Body of pancreas (tissue), 4 donors: ENCODE measurements at places on chromosomes 2 and 18. TPM values are rescaled to one million over a fixed set of nuclear protein-coding genes. Genes with fewer than 3 reads are reported as not detected.

The BOLL gene
- total RNA-seq: not detected

The CHRNA1 gene
- total RNA-seq: not detected

The NFATC1 gene
- 5.2 TPM for total RNA-seq

The ALLC gene
- total RNA-seq: not detected

The KHK gene
- total RNA-seq: 7.3 TPM

The IWS1 gene
- total RNA-seq: 26.7 TPM

The FAM210A gene
- 6.6 TPM for total RNA-seq

- H3K27ac ChIP-seq: no peak overlapping the region
- no peaks in the 10 kb centered on the region for H3K27me3 ChIP-seq
- H3K4me1 ChIP-seq: no peaks in the 10 kb centered on the region
Measured at GRCh38 chr2:216882876-216883275, 23.0 kb upstream of the TNP1 start.

DNA sequence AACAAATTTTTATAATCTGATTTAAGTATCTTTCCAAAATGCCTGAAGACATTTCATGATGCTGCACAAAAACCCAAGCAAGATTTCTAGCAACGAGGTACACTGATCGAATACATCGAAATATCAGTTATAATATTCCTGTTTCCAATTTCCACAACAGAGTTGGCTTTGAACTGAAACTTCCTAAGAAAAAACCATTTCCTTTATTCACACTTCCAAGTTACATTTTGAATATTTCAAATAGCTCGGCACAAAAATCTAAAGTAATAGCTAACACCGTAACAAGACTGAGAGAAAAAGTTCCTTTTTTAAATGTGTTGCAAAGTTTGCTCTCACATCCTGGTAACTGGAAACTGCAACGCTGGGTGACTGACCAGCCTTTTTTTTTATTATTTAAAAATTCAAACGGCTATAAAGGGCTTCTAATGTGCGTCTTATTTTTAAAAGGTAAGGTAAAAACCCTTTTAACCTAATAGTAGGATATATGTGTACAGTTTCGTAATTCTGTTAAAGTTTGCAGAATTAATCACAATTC is 1.7 kb downstream of the HNRNPLL start:
- H3K4me3 ChIP-seq: no peak overlapping the region
- peaks cover 54% of the 10 kb centered on the region for H3K4me1 ChIP-seq
- H3K27me3 ChIP-seq: no peaks in the 10 kb centered on the region
- H3K27ac ChIP-seq: peak overlapping the region; percentile 96
- DNase-seq: no peak

- peak; percentile 66 for DNase-seq
- no peaks in the 10 kb centered on the region for H3K27me3 ChIP-seq
- H3K4me3 ChIP-seq: peak overlapping the region; percentile 36
- H3K36me3 ChIP-seq: peaks cover 7% of the 10 kb centered on the region
- H3K4me1 ChIP-seq: peaks cover 38% of the 10 kb centered on the region
Measured at GRCh38 chr2:66575625-66576310, 140.8 kb downstream of the MEIS1 start.

GRCh38 chr2:97660775-97661389 is 3.0 kb downstream of the ACTR1B start:
- H3K4me1 ChIP-seq: peaks cover 33% of the 10 kb centered on the region
- peaks cover 17% of the 10 kb centered on the region for H3K36me3 ChIP-seq
- no peak overlapping the region for H3K4me3 ChIP-seq

DNA sequence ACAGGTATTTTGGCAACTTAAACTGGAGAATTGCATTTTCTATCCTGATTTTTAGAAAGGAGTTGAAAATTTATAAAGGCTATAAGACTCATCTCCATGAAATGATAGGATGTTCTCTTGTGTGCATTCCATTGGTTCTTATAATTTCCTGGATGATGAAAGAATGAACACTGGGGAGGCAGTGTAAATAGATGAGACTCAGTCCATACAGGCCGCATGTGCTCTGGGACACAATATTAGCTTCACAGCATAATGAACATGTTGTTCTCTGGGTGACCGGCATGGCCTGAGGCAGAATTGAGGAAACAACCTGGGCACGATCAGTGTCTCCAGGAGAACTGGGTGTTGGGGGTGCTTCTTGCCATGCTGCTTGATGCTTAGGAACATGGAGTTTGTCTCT is 38.8 kb downstream of the AOX1 start:
- H3K36me3 ChIP-seq: no peaks in the 10 kb centered on the region
- peaks cover 2% of the 10 kb centered on the region for H3K4me1 ChIP-seq
- H3K4me3 ChIP-seq: no peak overlapping the region

GRCh38 chr2:178136321-178137025 is 24.2 kb downstream of the RBM45 start:
- H3K4me3 ChIP-seq: no peak overlapping the region
- H3K36me3 ChIP-seq: no peaks in the 10 kb centered on the region
- no peaks in the 10 kb centered on the region for H3K4me1 ChIP-seq

DNA sequence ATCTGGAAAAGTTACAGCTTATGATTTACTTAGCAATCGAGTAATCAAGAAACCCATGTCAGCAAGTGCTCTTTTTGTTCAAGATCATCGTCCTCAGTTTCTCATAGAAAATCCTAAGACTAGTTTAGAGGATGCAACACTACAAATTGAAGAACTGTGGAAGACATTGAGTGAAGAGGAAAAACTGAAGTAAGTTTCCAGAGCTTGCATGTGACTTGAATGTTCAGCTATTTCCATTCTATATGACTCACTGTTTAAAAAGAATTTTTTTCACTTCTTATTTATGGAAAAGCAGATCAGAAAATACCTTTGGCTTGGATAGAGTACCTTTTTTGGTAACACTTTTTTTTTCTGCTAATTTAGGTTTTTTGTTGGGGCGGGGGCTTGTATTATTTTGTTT is 70.7 kb downstream of the PMS1 start:
- DNase-seq: no peak
- H3K4me3 ChIP-seq: no peak overlapping the region
- H3K4me1 ChIP-seq: no peaks in the 10 kb centered on the region
- no peak overlapping the region for H3K27ac ChIP-seq

DNA sequence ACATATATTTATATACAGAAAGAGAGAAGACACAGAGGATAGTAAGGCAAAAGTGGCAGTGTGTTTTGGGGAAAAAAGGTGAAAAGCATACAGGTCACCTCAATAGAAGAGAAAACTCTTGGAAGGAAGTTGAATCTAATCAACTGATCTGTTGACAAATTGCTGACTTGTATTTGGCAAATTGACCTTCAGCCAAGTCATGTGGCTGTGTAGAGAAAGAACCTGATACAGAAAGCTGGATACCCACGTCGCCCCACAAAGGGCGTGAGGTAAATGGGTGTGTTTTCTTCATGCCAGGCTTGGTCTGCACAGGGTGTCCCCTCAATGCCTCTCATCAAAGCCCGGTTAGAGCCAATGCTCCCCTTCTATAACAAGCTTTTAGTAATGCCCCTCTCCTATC is 230.0 kb upstream of the KLHL29 start:
- no peaks in the 10 kb centered on the region for H3K36me3 ChIP-seq
- DNase-seq: peak; percentile 19
- no peak overlapping the region for H3K4me3 ChIP-seq
- H3K4me1 ChIP-seq: peaks cover 4% of the 10 kb centered on the region
- H3K27ac ChIP-seq: no peak overlapping the region
- H3K27me3 ChIP-seq: no peaks in the 10 kb centered on the region

GRCh38 chr2:136221026-136221425 is 103.1 kb upstream of the CXCR4 start:
- no peak overlapping the region for H3K27ac ChIP-seq
- DNase-seq: no peak
- H3K36me3 ChIP-seq: no peaks in the 10 kb centered on the region
- H3K27me3 ChIP-seq: no peaks in the 10 kb centered on the region

GRCh38 chr2:100042562-100042961 is 99.8 kb downstream of the AFF3 start:
- DNase-seq: no peak
- no peaks in the 10 kb centered on the region for H3K27me3 ChIP-seq
- H3K4me1 ChIP-seq: no peaks in the 10 kb centered on the region
- no peak overlapping the region for H3K27ac ChIP-seq
- no peaks in the 10 kb centered on the region for H3K36me3 ChIP-seq

- H3K4me3 ChIP-seq: no peak overlapping the region
- no peaks in the 10 kb centered on the region for H3K36me3 ChIP-seq
- no peaks in the 10 kb centered on the region for H3K27me3 ChIP-seq
- H3K4me1 ChIP-seq: peaks cover 35% of the 10 kb centered on the region
Measured at GRCh38 chr2:88057437-88057844, 1.9 kb upstream of the KRCC1 start.

- no peak for DNase-seq
- peaks cover 8% of the 10 kb centered on the region for H3K4me1 ChIP-seq
- H3K4me3 ChIP-seq: no peak overlapping the region
- H3K27me3 ChIP-seq: no peaks in the 10 kb centered on the region
Measured at GRCh38 chr2:185811580-185811979, 73.0 kb downstream of the FSIP2 start.

- DNase-seq: no peak
- no peak overlapping the region for H3K27ac ChIP-seq
- H3K36me3 ChIP-seq: no peaks in the 10 kb centered on the region
- H3K27me3 ChIP-seq: no peaks in the 10 kb centered on the region
- peaks cover 28% of the 10 kb centered on the region for H3K4me1 ChIP-seq
Measured at GRCh38 chr2:63984606-63985359, 34.4 kb downstream of the VPS54 start.

- no peaks in the 10 kb centered on the region for H3K36me3 ChIP-seq
- no peak overlapping the region for H3K4me3 ChIP-seq
- no peaks in the 10 kb centered on the region for H3K27me3 ChIP-seq
- no peak overlapping the region for H3K27ac ChIP-seq
- H3K4me1 ChIP-seq: no peaks in the 10 kb centered on the region
Measured at GRCh38 chr18:27996801-27997272, 180.1 kb downstream of the CDH2 start.

DNA sequence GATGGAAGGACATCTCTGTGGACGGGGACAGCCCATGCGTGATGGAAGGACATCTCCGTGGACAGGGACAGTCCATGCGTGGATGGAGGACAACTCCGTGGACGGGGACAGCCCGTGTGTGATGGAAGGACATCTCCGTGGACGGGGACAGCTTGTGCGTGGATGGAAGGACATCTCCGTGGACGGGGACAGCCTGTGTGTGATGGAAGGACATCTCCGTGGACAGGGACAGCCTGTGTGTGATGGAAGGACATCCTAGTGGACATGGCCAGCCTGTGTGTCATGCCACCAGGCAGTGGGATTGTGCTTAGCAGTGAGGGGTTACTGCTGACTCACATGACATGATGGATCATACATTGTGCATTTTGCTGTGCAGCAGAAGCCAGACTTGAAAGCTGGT is 30.0 kb upstream of the NFATC1 start:
- no peak overlapping the region for H3K27ac ChIP-seq
- H3K27me3 ChIP-seq: no peaks in the 10 kb centered on the region

DNA sequence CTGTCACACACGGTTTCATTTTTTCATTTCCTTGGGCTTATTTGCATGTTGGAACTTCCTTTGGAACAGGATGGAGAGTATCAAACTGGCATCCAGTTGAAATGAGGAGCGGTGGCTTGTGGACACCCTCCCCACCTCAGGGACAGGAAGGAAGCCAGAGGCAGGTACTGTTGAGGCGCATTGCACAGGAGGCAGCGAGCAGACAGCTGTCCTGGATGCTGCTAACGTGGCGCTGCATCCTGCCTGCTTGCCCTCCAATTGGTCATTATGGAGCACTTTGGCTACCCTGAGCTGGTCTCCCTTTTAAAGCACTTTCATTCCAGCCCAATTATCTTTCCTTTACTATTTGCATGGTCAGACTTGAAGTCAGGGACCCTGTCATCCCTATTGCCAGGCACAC is 80.7 kb upstream of the ITGA4 start:
- no peak overlapping the region for H3K27ac ChIP-seq
- H3K36me3 ChIP-seq: no peaks in the 10 kb centered on the region
- no peaks in the 10 kb centered on the region for H3K4me1 ChIP-seq
- H3K27me3 ChIP-seq: no peaks in the 10 kb centered on the region
- DNase-seq: no peak

DNA sequence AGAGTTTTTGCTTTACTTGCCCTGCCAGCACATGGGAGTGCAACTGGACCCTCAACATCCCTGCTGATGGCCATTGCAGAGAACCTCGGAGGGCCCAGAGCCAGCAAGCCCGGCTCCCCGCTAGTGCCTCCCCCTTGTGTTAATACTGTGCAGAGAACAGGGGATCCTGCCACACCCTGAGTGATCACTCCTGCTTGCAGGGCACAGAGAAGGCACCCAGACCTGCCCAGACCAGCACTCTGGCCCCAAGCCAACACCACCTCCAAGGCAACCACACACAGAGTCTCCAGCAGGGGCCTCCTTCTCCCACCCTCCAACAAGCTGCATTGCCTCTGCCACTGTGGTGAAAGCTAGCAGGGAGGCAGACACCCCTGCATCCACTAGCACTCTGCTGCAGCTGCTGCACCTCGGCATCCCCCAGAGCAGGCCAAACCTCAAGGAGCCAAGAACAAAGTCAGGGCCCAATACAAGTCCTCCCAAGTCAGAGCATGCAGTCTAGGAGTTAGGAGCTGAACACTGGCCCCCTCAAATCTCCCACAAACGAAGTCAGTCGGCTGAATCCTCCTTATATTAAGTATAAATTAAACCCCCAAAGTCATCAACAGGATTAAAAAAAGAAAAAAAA is 157.7 kb downstream of the CCDC178 start:
- peak; percentile 20 for DNase-seq
- H3K4me1 ChIP-seq: no peaks in the 10 kb centered on the region
- H3K27ac ChIP-seq: no peak overlapping the region
- H3K27me3 ChIP-seq: no peaks in the 10 kb centered on the region
- no peaks in the 10 kb centered on the region for H3K36me3 ChIP-seq
